ENCODE measurements at places on chromosomes 11 and 22. TPM values are rescaled to one million over a fixed set of nuclear protein-coding genes. Genes with fewer than 3 reads are reported as not detected.
A peak's percentile ranks its signal among the peaks of the same experiment; 100 is the strongest.

DNA sequence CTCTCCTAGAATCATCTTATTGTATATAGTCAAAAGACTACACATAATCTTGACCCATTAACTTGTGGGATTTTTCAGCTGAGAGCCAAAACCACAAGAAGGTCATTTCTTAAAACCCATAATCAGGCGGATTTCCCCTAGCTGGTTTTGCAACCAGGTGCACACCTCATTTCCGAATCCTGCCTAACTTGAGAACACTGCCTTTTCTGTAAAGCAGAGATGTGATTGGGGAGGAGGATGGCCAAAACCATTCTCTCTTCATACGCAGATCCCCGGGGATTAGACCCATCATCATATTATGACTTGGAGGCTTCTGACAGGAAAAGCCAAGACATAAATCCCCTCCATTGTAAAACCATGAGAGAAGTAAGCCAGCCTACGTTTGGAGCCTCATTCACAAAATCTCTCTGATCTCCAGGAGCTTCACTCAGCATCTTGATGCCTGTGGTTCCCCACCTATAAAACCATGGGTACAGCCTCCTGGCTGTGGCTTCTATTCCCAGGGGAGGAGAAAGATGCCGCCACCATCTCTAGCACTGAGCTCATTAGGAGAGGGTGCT lies 191.3 kb downstream of the KIF18A start:
- no peak for DNase-seq
- H3K27me3 ChIP-seq = no peaks in the 10 kb centered on the region
- H3K27ac ChIP-seq = no peak overlapping the region
- no peaks in the 10 kb centered on the region for H3K36me3 ChIP-seq
- H3K4me1 ChIP-seq = no peaks in the 10 kb centered on the region

GRCh38 chr11:46001448-46001914 lies 79.0 kb downstream of the LARGE2 start:
- H3K36me3 ChIP-seq = no peaks in the 10 kb centered on the region
- no peaks in the 10 kb centered on the region for H3K27me3 ChIP-seq
- DNase-seq = no peak

GRCh38 chr11:3859373-3859881 lies 4.0 kb downstream of the STIM1 start:
- peak; percentile 54 for DNase-seq
- H3K4me1 ChIP-seq = peaks cover 54% of the 10 kb centered on the region
- H3K4me3 ChIP-seq = no peak overlapping the region
- no peaks in the 10 kb centered on the region for H3K27me3 ChIP-seq

GRCh38 chr11:33515347-33515746 lies 185.3 kb downstream of the C11orf91 start:
- H3K36me3 ChIP-seq = no peaks in the 10 kb centered on the region
- no peaks in the 10 kb centered on the region for H3K4me1 ChIP-seq
- H3K27ac ChIP-seq = no peak overlapping the region
- H3K27me3 ChIP-seq = no peaks in the 10 kb centered on the region
- no peak overlapping the region for H3K4me3 ChIP-seq

DNA sequence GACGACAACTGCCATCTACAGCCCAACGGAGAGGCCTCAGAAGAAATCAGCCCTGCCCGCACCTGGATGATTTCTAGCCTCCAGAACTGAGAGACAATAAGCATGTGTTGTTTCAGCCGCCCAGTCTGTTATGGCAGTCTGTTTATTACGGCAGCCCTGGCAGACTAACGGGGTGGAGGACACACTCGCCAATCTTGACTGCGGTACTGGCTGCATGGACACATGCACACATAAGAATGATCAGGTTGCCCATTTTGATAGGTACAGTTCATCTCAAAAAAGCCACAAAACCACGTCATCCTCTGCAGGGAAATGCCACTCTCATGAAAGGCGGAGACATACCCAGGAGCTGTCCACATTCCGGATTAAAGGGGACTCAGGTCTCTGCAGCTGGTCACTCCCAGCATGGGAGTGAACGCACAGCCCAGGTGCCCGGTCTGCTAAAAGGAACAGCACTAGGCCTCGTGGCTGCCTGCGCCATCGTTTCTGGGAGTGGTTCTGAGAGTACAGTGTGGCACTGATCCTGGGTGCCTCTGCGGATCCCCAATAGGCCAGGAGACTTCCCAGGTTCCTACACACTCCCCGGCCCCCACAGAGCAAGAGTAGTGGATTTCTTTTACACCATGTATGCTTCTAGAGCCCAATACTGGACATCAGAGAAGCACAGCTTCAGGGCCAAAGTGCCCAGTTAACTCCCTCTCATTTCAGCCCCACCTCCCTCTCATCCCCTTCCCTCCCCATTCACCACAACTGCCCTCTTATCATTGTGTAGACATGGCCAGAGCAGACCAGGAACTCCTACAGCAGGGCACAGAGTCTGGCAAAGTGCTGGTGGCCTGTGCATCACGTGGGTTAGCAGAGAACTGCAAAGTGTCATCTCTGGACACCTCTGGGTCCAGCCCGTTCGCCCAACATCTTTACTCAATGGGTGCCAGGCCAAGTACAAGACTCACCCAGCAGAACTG lies 11.7 kb upstream of the COMT start:
- no peak overlapping the region for H3K27ac ChIP-seq
- H3K27me3 ChIP-seq = no peaks in the 10 kb centered on the region
- no peak overlapping the region for H3K4me3 ChIP-seq

DNA sequence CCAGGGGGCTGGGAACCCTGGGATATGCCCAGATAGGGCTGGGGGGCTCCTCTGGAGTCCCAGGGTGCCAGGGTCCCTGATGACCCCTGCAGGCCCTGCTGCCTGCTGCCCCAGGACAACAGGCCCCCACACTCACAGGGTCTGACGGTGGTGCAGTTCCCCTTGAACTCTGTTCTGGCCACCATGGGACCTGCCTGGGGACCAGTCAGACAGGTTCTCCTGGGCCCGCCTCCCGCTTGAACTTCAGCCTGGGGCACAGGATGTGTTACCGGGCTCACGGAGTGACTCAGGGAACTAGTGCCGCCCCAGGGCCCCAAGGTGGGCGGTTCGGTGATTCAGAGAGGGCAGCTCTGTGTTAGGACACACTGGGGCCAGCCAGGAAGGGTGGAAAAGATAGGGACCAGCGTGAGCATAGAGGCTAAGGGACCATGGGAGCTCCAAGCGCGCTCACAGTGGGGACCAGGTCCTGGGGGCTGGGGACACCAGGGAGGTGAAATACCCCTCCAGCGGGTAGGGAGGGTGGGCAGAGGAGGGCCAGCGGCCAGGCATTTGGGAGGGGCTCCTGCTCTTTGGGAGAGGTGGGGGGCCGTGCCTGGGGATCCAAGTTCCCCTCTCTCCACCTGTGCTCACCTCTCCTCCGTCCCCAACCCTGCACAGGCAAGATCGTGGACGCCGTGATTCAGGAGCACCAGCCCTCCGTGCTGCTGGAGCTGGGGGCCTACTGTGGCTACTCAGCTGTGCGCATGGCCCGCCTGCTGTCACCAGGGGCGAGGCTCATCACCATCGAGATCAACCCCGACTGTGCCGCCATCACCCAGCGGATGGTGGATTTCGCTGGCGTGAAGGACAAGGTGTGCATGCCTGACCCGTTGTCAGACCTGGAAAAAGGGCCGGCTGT lies 21.5 kb upstream of the TXNRD2 start:
- peaks cover 58% of the 10 kb centered on the region for H3K4me1 ChIP-seq
- H3K27ac ChIP-seq = peak overlapping the region; percentile 86
- H3K27me3 ChIP-seq = no peaks in the 10 kb centered on the region
- H3K4me3 ChIP-seq = no peak overlapping the region
- H3K36me3 ChIP-seq = no peaks in the 10 kb centered on the region

The SCUBE1 gene
- 0.26 TPM for total RNA-seq

The TSPO gene
- total RNA-seq = 113 TPM
